ENCODE measurements at places on chromosomes 2 and 18.

- DNase-seq, result no peak
These were observed 2.9 kb downstream of the CHRND start for GRCh38 chr2:232528746-232529460.

DNA sequence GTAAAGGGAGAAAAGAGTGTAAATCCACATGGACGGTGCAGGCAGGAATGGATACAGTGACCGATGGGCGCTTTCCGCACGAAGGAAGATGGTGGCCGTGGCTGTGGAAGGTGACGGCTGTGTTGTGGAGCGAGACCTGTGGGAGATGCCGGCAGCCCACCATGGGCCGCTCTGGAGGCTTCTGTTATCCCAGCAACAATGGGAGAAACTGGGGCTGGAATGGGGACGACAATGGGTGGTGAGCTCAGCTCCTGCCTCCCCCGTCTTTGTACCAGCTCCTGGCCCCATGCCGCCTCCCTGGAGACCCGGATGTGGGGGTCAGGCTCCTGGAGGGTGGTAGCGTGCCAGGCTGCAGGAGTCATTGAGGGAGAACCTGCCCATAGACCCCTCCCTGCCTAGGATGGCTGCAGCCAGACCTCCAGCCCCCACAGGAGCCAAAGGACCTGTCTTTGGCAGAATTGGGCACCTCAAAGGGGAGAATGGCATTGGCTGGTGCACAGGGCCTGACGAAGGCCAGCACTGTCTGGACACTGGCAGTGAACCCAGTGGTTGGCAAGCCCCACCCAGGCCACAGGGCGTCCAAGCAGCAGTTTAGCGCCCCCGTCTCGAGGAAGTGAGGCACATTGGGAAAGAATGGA is 72.6 kb downstream of the SLC66A2 start:
- no peak for DNase-seq

GRCh38 chr18:26667046-26667445 is 118.7 kb upstream of the KCTD1 start:
- no peak for DNase-seq

GRCh38 chr2:88999365-88999764 is 307.9 kb downstream of the RPIA start:
- DNase-seq, result no peak

DNA sequence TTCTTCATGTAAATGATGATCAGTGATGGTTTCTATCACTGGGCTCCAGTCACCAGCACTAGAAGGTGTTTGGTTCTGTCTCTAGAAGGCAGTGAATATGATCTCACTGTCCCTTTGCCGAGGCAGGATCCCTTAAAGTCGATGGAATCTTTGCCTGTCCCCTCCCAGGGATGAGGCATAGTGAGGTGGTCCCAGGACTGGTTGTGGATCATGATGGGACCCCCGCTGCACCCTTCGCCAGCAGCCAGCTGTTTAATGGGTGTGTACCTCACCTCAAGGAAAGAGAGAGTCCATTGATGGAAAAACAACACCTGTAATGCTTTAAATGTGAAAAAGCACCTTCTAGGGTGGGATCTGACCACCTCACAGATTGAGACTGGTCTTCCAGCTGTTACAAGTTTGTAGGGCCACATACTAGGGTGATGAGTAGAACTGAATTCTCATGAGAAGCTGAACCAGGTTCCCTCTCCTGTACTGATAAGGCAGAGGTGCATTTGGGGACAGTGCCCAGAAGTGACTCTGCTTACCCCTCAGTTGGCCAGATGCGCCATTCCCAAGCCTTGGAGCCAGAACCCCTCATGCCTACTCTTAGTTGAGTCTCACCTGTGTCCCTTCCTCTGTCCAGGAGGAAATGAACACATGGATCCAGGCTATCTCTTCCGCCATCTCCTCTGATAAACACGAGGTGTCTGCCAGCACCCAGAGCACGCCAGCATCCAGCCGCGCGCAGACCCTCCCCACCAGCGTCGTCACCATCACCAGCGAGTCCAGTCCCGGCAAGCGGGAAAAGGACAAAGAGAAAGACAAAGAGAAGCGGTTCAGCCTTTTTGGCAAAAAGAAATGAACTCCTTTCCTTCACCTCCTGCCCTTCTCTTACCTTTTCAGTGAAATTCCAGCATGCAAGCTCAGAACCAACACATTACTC is 55.5 kb upstream of the EML6 start:
- DNase-seq, result no peak

DNA sequence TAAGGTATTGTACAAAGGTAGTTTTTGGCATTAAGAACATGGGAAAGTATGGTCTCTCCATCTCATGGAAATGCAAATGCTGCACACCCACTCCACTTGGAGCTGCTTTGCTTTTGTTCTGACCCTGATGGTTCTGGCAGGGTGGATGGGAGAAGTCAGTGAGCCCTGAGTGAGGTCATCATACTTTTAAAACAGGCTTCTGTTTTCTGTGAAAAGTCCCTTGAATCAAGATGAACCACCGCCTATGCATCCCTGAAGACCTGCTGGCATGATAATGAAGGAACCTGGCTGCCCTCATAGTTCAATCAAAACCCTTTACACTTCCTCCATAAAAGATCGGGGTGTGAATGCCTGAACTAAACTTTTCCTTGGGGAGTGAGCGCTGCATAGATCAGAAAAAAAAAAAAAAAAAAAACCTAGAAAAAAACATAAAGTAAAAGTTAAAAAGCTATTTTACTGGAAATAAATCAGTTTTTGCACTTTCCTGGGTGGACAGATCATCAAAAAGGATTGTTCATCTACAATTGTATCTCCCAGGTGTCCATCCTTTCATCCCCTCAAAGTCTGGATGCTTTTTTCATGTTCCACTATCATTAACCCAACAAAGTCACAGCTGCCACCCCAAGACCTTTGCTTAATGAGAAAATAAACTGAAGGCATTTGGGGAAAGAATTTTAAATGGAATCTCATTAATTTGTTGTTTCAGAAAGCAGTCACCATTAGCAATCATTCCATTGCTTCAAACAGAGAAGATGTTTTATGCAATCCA is 728.1 kb upstream of the DDX18 start:
- DNase-seq, result no peak

GRCh38 chr2:28182348-28182747 is 210.3 kb upstream of the FOSL2 start:
- DNase-seq, result no peak

- DNase-seq, result no peak
These were observed 102.1 kb upstream of the PGAP1 start for GRCh38 chr2:197028633-197029032.
